ENCODE measurements at places on chromosomes 7 and 10. TPM values are rescaled to one million over a fixed set of nuclear protein-coding genes. Genes with fewer than 3 reads are reported as not detected.

- no peak for DNase-seq
Observed at GRCh38 chr7:20597339-20597738, 18.1 kb upstream of the ABCB5 start.

PDE1C gene
- 122 TPM for total RNA-seq

DNA sequence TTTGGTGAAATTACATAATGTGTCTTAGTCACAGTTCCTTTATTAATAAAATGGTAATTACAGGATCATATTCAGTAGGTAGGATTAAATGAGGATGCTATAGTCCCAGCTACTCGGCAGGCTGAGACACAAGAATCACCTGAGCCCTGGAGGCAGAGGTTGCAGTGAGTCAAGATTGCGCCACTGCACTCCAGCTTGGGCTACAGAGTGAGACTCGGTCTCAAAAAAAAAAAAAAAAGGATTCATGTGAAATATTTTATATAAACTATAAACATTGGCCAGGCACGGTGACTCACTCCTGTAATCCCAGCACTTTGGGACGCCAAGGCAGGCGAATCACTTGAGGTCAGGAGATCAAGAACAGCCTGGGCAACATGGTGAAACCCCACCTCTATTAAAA, 197.9 kb downstream of the IMMP2L start:
- no peak for DNase-seq

DNA sequence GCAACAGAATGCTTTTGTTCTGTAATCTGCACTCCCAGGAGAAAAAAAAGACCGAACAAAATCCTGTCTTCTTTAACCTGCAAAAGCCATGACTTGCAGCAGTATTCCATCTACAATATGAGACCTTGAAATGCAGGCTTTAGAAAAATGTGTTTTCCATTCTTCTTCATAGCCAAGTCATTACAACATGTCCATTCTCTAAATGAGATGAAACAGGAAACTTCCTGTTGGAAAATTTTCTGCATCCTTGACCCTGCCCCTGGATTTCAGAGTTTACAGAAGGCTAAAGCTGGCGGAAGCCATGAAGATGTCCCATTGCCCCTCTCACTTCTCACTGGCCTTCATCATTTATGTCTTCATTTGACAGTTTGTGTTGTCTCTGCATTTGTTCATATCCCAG, 546.4 kb downstream of the TNS3 start:
- DNase-seq: no peak

UCN3 gene
- 0.27 TPM for total RNA-seq

GRCh38 chr7:138014686-138015085, 12.8 kb upstream of the CREB3L2 start:
- DNase-seq: no peak

DNA sequence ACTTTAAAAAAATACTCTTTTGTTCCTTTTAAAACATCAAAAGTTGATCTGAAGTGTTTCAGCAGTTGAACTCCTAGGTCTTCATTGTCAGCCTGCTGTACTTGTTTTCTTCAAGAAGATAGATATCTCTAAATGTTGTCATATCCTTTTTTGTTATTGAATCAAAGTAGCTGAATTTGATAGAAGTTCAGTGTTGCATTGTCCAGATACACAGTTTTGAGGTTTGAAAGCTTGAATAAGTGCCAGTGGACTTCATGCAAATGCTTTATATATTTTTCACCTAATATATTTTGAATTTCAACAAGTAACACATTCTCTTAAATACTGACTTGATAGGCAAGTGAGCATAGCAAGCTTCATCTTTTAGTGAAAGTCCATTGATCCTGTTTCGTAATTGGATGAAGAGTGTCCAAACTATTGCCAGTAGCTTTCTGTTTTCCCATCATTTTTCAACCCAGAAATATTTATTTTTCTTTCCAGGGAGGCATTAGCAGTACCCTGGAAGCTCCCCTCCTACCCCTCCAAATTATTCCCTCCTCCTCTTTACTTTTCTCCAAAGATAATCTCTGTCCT, 114.4 kb downstream of the TPST1 start:
- DNase-seq: no peak

CHST15 gene
- 36.7 TPM for total RNA-seq

DNA sequence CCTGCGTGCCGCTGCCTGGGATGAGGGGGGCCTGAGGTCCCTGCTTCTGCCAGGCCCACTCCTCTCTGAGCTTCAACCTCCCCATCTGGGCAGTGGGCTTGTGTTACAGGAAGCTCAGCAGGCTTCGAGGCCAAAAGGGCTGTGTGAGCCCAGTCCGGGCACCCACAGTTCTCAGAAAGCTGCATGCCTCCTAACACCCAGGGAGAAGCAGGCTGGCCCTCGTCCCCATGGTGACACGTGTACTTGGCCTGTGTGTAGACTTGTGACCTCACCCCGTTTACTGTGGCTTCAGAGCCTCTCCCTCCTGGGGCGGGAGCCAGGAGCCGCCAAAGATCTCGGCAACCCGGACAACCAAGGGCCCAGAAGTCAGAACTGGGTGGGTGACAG, 2.2 kb upstream of the GRIFIN start:
- DNase-seq: no peak

DNA sequence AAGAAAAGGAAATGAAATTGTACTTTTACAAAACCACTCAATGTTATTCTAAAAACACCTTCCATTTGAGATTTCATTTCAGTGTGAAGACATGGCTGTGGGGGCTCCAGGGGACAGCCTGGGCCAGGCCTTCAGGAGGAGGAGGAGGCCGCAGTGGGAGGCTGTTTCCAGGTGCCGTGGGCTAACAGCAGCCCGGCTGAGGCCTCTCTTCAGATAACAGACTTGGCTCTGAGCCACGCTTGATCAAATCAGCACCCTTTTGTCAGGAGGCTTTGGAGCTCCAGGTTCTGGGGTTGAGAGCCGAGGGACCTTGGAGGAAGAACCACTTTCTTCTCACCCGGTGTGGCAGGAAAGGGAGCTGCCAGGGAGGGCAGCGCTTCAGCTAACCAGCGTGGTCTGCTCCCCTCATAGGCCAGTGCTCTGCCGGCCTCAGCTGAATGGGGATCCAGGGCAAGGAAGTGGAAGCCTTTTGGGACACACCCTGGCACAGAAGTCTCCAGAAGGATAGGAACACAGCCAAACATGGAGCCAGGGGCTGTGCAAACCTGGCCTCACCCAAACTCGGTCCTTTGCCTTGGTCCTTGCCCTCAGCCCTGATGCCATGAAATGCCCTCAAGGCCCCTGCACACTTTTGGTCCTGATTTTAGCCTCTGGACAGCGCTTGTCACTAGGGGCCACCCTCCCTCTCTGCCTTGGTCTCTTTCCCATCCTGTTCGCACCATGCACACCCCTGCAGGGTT, 23.5 kb upstream of the CHST15 start:
- DNase-seq: no peak

GRCh38 chr7:91512958-91513357, 248.7 kb downstream of the FZD1 start:
- no peak for DNase-seq

All from cerebellum (tissue), 4 donors.